ENCODE measurements at places on chromosomes 16 and 17.

DNA sequence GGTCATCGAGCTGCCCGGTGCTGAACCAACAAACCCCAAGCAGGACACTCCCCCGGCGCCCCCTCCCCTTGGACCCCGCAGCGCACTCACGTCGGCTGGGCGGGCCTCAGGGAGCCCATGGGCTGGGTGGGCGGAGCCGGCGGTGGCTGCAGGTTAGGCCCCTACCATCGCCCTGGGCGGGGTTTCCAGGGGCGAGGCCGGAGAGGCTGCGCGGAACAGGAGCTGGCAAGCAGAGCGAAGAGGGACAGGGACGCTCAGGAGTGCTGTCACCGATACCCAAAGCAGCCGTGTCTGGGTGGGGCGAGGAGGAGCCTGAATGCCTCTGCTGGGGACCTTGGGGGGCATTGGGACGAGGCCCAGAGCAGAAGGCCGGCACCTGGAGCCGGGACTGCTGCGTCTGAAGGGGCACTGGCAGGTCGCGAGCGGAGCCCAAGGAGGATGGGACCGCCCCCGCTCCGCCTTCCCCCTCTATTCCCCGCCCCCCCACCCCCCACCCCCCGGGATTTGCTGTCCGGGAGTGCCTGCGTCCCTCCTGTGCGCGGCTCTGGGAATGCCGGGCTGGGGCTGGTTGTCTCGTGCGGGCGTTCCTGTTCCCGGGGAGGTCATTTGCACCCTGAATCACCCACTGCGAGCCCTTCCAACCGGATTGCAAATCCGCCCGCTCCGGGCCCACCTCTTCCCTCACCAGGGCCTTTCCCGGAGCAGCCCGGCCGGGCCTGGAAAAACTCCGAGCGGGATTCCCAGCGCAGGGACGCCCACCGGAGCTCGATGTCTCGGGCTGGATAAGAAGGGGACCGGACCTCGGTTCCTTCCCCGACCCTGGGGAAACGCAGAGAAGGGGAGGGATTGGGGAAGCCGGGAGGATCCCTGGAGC lies 902 bp downstream of the ARHGAP27 start:
- peaks cover 8% of the 10 kb centered on the region for H3K36me3 ChIP-seq
- H3K27ac ChIP-seq: no peak overlapping the region
- no peaks in the 10 kb centered on the region for H3K27me3 ChIP-seq

DNA sequence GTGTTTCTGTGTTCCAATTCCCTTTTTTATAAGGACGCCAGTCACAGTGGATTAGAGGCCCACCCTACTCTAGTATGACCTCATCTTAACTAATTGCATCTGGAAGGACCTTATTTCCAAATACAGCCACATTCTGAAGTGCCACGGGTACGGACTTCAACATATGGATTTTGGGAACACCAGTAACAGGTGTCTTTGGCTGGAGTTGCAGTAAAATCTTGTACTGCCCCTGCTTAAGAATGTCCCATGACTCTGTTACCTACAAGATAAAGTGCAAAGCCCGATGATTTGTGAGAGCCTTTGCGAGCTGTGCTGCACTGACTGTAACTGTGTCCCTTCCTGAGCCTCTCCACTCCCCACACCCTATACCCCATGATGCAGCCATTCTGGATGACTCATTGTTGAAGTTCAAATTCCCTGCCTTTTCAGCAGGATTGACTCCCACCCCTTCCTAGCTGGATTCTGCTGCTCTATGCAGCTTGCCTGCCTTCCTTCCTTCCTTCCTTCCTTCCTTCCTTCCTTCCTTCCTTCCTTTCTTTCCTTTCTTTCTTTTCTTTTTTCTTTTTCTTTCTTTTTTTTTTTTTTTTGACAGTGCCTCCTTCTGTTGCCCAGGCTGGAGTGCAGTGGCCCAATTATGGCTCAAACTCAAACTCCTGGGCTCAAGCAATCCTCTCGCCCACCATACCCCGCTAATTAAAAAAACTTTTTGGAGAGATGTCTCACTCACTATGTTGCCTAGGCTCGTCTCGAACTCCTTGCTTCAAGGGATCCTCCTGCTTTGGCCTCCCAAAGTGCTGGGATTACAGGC lies 2.1 kb downstream of the HCRT start:
- H3K4me3 ChIP-seq: peak overlapping the region; percentile 95
- H3K36me3 ChIP-seq: no peaks in the 10 kb centered on the region
- H3K27ac ChIP-seq: peak overlapping the region; percentile 81
- DNase-seq: no peak

DNA sequence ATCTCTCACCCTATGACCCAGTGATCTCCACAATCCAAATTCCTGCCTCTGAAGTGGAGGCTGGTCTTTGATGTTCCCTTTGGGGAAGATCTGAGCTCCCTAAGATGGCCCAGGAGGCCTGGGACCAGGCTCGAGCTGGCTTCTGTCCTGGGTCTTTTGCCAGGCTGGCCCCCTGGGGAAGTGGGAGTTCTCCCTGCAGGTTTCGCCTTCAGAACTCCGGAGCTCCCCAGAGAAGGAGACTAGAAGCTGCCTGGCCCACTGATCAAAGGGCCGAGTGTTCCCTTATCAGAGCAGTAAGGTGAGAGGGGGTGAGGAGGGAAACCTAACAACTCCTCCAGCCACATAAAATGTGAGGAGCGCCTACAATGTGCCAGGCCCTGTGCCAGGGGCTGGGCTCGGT lies 147.1 kb downstream of the IRF8 start:
- H3K36me3 ChIP-seq: no peaks in the 10 kb centered on the region
- H3K27ac ChIP-seq: no peak overlapping the region
- peaks cover 11% of the 10 kb centered on the region for H3K27me3 ChIP-seq
- no peaks in the 10 kb centered on the region for H3K4me1 ChIP-seq

DNA sequence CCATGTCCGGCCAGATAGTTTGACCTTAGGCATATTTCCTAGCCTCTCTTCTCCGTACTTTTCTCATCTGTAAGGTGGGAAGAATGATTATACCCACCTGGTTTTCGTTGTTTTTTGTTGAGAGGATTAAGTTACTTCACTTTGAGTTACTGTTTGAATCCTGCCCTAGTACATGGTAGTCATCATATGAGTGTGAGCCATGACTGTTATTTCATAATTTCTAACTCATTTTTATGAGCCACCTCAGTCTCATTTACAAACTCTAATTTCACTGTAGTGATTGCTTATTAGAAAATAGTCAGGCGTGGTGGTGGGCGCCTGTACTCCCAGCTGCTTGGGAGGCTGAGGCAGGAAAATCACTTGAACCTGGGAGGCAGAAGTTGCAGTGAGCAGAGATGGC lies 45.1 kb downstream of the YPEL2 start:
- H3K27me3 ChIP-seq: no peaks in the 10 kb centered on the region
- H3K27ac ChIP-seq: no peak overlapping the region
- no peaks in the 10 kb centered on the region for H3K36me3 ChIP-seq

GRCh38 chr17:48392857-48393256 lies 37.2 kb downstream of the SKAP1 start:
- no peak overlapping the region for H3K27ac ChIP-seq
- DNase-seq: no peak
- no peaks in the 10 kb centered on the region for H3K36me3 ChIP-seq
- H3K4me3 ChIP-seq: no peak overlapping the region

DNA sequence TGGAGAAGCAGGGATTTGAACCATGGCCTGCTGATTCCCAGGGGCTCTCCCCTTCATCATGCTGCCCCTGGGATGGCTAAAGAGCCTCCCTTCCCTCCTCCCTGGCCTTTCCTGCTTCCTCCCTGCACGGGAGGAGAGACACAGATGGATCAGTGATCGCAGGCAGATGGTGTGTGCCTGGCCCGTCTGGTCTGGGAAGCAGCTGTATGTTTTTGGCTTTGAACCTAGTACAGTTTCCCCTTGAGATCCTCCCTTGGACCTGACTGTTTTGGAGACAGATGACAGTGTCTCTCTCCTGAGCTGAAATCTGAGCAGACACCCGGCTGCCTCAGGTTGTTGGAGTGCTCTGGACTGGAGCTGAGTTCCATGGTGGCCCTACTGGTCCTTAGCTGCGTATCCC lies 29.0 kb upstream of the ATP2C2 start:
- H3K27me3 ChIP-seq: no peaks in the 10 kb centered on the region
- H3K27ac ChIP-seq: no peak overlapping the region
- H3K36me3 ChIP-seq: no peaks in the 10 kb centered on the region

DNA sequence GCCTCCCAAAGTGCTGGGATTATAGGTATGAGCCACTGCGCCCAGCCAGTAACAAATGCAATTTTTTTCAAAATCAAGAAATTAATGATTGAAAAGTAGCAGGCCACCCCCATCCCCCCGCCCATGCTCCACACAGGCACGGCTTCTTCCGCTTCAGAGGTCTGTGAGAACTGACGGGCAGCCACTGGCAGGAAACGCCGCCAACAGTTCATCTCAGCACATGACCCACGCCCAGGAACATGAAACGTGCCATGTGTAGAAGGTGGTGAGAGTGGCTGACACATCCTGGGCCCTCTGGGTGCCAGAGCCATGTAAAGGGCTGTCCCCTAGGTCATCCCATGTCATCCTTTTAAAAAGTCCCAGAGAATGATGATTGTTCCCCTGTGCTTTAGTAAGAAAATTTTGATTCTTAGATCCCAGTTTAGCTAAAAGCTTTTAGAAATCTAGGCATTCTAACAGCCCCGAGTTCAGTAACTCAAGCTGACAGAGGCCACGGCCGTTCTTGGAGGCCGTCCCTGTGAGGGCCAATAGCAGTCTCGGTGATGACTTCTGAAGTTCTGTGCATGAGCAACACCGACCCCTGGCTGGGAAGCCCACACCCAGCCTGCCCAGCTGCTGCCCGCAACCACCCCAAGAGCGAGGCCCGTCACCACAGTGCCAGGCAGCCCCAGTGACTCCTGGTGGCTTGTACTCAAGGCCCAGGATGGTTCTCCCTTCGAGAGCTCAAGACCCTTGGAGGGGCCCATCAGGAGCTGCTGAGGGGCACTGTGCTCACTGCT lies 52.1 kb downstream of the KLHDC4 start:
- no peak overlapping the region for H3K4me3 ChIP-seq
- peaks cover 91% of the 10 kb centered on the region for H3K36me3 ChIP-seq
- H3K27ac ChIP-seq: no peak overlapping the region
- H3K27me3 ChIP-seq: no peaks in the 10 kb centered on the region

GRCh38 chr17:32516940-32517701 lies 30.3 kb downstream of the CDK5R1 start:
- H3K27ac ChIP-seq: no peak overlapping the region
- H3K36me3 ChIP-seq: no peaks in the 10 kb centered on the region
- no peak for DNase-seq
- H3K27me3 ChIP-seq: peaks cover 16% of the 10 kb centered on the region
- peaks cover 16% of the 10 kb centered on the region for H3K4me1 ChIP-seq

DNA sequence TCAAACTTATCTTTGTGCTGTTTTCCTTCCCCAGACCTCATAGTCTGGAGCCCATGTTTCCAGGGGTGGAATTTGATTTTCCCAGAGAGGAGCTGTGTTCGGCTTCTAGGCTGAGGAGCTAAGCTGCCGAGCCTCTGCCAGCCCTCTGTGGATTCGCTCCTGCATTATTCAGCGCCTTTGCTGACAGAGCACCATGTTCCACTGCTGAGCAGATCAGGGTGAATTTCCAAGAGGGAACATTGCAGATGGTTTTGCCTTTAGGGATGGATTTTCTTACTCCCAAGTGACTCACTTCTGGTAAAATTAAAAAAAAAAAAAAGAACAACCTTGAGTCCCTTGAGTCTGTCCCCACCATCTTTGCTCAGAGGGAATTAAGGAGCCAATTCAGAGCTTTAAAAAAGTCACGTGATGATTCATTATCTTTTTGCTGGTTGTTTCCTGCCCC lies 229.5 kb downstream of the PRKCA start:
- no peaks in the 10 kb centered on the region for H3K27me3 ChIP-seq
- no peak for DNase-seq
- no peak overlapping the region for H3K4me3 ChIP-seq
- no peak overlapping the region for H3K27ac ChIP-seq

- H3K4me1 ChIP-seq: no peaks in the 10 kb centered on the region
- peaks cover 28% of the 10 kb centered on the region for H3K27me3 ChIP-seq
- H3K36me3 ChIP-seq: no peaks in the 10 kb centered on the region
- H3K4me3 ChIP-seq: no peak overlapping the region
- no peak for DNase-seq
Observed at GRCh38 chr17:32567511-32567910, 80.7 kb downstream of the CDK5R1 start.

DNA sequence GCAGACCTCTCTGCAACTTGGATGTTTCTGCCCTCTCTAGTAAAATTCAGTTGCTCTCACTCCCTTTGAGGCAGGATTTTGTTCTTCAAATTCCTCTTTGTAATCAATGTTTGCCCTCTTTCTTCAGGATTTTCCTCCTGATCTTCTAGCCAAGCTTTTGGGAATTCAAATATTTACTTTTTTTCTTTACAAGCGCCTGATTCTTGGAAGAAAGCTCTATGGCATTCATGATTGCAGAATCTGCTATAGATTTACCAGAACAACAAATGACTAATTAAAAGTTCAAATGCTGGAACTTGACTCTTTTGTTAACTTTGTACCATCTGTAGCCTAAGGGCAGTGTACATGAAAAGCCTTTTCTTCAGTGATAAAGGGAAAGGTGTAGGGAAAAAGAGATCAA lies 63.7 kb upstream of the SHISA6 start:
- no peak overlapping the region for H3K27ac ChIP-seq
- no peaks in the 10 kb centered on the region for H3K36me3 ChIP-seq
- no peak overlapping the region for H3K4me3 ChIP-seq
- no peaks in the 10 kb centered on the region for H3K27me3 ChIP-seq

GRCh38 chr16:71648921-71649320 lies 22.9 kb downstream of the MARVELD3 start:
- H3K4me1 ChIP-seq: no peaks in the 10 kb centered on the region
- H3K36me3 ChIP-seq: peaks cover 22% of the 10 kb centered on the region
- no peak overlapping the region for H3K27ac ChIP-seq
- no peak for DNase-seq
- H3K4me3 ChIP-seq: no peak overlapping the region

DNA sequence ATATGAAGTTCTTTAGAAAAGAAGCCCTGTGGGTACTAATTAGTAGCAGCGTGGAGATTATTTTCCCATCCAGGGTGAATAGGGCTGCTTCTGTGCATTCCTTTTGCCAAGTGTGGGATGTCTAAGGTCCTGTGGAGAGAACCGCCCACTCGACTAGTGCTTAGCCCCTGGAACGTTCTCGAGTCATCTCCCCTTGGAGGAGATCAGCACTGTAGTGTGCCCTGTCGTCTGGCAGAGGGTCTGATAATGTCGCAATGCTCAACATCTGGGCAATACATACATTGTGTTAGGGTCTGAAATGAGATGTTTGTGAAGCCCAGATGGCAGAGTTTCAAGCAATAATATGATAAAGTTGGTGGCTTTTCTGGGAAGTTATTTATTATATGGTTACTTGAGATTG lies 64.8 kb downstream of the SPECC1 start:
- no peak for DNase-seq
- H3K27ac ChIP-seq: no peak overlapping the region
- peaks cover 21% of the 10 kb centered on the region for H3K27me3 ChIP-seq
